Cerebellar nuclear complex (tissue), 1 donor: ENCODE measurements at places on chromosomes 16 and 17.

- DNase-seq = no peak
These were observed 8.8 kb upstream of the FASN start for GRCh38 chr17:82106688-82107305.

DNA sequence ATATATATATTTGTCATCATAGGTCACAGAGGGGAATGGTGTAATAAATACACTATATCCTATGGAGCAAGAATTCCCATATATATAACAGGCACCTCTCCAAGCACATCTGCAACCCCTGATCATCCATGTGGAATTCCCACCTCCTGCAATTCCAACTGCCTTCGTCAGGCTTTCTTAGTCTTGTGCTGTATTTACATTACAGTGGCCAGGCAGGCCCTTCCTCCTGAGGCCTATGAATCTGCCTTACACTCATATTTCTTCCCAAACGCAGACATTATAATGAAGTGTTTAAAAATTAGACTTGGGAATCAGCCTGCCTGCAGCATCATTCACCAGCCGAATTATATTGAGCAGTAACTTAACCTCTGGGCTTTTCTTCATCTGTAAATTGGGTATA is 19.3 kb upstream of the DNAH9 start:
- DNase-seq = no peak

GRCh38 chr16:8564934-8565345 is 25.4 kb downstream of the TMEM114 start:
- no peak for DNase-seq

DNA sequence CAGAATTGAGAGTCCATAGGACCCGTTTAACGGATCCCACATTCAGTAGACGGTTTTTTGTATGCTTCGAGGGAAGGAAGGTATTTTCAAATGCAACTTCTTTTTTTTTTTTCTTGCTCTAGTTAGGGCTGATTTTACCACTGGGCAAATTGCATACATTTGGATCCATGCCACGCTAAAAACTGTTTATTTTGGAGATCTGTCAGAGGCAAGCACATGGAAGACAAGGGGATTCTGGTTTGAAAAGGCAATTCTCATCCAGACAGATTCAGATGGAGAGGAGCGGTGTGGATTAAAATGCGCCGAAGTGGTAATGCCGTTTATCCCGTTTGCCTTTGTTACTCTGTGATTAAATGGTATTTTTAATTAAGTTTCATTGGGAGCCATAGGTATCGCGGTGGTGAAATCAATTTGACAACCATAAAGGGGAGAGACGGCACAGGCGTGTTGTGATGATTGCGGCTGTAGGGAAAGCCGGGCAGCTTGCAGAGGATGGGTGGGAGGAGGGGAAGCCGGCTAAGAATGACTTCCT is 170.4 kb downstream of the IRX3 start:
- no peak for DNase-seq

DNA sequence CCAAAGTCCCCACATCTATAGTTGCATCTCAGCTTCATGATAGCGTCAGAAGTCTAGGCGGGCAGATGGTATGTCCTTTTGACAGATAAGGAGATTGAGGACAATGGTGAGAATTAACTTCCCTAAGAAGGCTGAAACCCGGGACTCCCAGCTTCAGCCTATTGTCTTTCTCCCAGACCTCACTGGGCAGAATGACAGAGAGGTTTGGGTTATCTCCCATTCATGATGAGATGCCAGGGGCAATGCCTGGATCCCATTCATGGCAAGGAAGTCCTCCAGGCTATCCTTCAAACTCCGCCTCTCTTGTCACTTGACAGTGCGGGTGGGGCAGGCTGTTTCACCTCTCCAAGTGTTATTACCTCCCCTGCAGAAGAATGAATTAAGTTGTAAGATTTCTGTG is 100.3 kb downstream of the IRX5 start:
- DNase-seq = no peak

DNA sequence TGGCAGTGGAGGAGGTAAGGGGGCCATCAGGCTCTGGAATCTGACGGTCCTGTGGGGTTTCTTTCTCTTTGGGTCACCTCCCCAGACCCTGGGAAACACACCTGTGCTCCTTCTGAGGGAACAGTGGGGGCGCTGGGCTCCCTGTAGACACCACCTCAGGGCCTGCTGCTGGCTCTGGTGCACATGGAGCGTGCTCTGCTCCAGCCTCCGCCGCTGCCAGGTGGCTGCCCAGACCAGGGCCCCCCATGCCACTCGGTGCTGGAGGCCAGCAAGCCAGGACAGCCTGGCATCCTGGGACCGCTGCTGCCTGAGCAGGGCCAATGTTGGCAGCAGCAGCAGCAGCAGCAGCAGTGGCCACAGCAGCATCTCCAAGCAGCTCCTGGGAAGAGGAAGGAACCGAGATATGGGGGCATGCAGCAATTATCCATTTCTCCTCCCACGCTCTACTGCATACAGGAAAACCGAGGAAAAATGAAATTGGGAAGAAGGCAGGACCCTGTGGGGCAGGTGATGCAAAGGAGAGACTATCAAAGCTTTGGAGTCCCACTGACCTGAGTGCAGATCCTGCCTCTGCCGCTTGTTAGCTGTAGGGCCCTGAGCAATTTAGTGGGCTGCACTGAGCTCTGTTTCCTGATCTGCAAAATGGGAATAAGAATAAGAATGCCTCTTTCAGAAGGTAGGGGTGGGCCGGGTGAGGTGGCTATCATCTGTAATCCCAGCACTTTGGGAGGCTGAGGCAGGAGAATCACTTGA is 902 bp downstream of the GHDC start:
- no peak for DNase-seq

GRCh38 chr16:70726892-70727361 is 41.1 kb upstream of the MTSS2 start:
- DNase-seq = no peak

- no peak for DNase-seq
These were observed 22.4 kb downstream of the ATAD5 start for GRCh38 chr17:30854146-30854545.

GRCh38 chr17:4838309-4838785 is 5.2 kb downstream of the MINK1 start:
- DNase-seq = no peak

- DNase-seq = no peak
These were observed 6.8 kb upstream of the ANKS4B start for GRCh38 chr16:21226749-21227148.

DNA sequence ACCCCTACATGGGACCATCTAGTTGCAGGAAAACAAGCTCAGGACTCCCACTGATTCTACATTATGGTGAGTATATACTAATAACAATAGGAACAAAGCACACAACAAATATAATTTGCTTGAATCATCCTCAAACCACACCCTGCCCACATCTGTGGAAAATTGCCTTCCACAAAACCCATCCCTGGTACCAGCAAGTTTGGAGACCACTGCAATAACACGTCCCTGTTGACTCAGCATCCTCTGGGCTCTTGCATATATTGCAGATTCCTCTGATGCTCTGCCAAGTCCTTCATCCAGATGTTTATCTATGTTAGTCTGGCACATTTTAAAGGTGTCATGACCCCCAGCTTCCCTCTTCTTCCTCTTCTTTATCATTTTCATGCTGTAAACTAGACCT is 138.4 kb downstream of the PCTP start:
- no peak for DNase-seq

GRCh38 chr16:85253084-85253941 is 141.0 kb upstream of the CIBAR2 start:
- no peak for DNase-seq

- DNase-seq = no peak
These were observed 8.4 kb upstream of the SPDYE4 start for GRCh38 chr17:8766731-8767130.

- no peak for DNase-seq
These were observed 167.5 kb downstream of the UTP18 start for GRCh38 chr17:51427856-51428255.

DNA sequence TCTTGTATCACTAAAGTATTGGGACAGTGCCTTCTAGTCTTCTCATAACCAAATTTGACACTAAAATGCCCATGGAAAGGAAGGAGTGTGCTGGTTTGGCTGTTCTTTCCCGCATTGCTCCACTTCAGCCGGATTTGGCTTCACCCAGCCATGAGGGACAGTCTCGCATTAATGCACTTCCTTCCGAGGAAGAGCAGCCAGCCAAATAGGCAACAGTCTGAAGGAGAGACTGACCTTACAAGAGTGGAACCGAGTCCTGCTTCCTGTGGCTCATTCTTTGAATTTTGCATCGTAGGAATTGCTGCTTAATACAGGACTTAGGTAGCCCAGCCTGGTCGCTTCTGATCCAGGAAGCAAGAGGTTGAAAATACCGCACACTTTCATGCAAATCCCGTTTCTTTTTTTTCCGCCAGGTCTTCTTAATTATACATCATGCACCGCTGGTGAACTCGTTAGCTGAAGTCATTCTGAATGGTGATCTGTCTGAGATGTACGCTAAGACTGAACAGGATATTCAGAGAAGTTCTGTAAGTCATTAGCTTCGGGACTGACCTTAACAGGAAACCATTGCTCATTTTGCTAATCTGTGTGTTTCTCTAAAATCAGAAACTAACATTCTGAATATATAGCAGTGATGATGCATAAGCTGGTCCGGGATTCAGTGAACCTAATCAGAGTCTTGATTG is 38.2 kb downstream of the CLEC16A start:
- no peak for DNase-seq
